Fibroblast of villous mesenchyme (primary cell): ENCODE measurements at places on chromosomes 1 and 21.

- DNase-seq: no peak
Observed at GRCh38 chr1:205980237-205980870, 22.8 kb downstream of the RAB7B start.

- DNase-seq: no peak
Observed at GRCh38 chr1:171901245-171901644, 59.9 kb downstream of the DNM3 start.

DNA sequence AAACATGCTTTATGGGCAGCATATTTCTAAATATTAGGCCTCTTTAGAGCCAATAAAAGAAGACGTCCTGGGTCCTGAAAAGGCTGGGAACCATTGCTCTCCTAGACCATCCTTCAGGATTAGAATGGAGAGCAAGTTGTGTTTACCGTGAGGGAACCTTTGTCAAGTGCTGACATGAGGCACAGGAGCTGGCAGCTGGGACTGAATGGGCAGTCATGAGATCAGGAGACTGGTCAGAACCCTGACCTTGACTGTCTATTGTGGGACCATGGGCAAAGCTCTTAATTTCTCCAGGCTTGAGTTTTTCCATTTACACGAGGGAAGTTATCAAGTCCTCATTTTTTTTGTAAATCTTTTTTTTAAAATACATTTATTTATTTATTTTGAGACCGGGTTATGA is 5.2 kb downstream of the PFKFB2 start:
- DNase-seq: no peak

DNA sequence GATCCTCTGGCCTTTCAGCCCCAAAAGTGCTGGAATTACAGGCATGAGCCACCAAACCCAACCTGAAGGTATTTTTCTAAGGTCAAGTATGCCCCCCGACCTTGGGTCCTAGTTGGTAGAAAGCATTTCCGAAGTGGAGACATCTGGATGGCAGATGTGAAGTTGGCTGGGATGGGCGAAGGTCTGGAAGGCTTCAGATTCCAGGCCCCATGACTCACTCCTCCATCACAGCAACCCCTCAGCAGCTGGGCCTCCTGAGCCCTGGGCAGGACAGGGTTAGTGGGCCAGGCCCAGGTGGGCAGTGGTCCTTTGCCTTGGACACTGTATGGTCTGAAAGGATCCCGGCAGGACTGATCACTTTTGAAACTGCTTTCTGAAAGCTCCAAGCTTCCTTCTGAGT is 23.3 kb downstream of the NAV1 start:
- DNase-seq: peak; percentile 98

GRCh38 chr1:165355977-165356811 is at the start of gene LMX1A:
LMX1A (minus strand) TSS chr1:165356715; CDS start chr1:165355559, 1,156 bp downstream.
- no peak for DNase-seq

DNA sequence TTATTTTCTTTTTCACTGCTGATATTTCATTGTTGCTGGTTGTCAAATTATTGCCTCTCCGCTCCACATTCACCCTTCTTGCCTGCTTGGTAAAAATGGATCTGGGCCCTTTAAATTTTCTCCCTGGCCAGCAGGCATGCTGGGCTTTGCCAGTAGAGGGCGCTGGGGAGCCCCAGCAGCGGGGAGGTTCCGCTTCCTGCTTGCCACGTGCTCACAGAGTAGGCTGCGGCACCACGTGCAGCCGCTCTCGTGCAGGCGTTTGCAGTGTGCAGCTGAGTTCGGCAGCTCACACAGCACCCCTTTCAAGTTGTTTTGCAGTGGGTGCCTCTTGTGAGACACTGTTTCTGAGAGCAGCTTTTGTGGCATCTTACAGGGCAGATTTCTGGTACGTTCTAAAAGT is at the start of gene ACTL8:
ACTL8 (plus strand) TSS at position 214 of the 400 bp plus-strand sequence. CDS start 67,676 bp downstream, outside the sequence.
- DNase-seq: no peak

DNA sequence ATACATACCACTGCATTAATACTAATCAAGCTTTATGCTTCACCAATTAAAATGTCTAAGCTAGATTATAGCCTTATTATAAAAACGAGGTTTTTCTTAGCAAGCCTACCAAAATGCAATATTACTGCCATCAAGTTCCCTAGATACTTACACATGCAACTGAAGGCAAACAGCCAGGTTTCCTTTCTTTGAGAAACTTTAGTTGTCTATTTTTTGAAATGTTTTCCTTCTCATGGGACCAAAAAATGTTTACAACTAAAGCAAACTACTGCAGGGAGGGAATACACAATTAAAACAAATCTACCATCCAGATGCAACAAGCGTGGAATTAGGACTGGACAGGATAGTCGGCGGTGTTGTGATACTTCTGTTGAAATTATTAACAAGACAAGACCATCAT is 1.3 kb downstream of the ZNF644 start:
- DNase-seq: peak; percentile 56

- peak; percentile 74 for DNase-seq
Observed at GRCh38 chr1:214261206-214262123, 19.5 kb upstream of the SMYD2 start.

GRCh38 chr1:218633238-218633988 is 288.3 kb downstream of the TGFB2 start:
- DNase-seq: peak; percentile 82

DNA sequence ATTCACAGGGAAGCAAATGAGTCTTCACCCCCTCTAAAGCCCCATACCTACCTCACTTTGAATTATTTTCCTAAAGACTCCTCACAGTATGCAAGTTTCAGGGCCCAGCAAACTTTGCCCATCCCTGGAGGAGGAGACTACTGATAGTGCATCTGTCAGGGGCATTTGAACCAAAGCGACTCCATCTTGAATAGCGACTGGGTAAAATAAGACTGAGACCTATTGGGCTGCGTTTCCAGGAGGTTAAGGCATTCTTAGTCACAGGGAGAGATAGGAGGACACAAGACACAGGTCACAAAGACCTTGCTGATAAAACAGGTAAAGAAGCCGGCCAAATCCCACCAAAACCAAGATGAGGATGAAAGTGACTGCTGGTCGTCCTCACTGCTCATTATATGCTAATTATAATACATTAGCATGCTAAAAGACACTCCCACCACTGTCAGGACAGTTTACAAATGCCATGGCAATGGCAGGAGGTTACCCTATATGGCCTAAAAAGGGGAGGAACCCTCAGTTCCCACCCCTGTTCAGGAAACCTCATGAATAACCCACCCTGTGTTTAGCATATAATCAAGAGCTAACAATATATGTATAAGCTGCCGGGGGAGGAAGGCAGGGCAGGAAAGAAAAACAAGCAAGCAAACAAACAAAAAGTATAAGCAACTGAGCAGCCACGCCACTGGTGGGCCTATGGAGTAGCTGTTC is 3.3 kb upstream of the PKNOX1 start:
- DNase-seq: no peak

- no peak for DNase-seq
Observed at GRCh38 chr21:32779983-32780382, 8.4 kb upstream of the PAXBP1 start.

DNA sequence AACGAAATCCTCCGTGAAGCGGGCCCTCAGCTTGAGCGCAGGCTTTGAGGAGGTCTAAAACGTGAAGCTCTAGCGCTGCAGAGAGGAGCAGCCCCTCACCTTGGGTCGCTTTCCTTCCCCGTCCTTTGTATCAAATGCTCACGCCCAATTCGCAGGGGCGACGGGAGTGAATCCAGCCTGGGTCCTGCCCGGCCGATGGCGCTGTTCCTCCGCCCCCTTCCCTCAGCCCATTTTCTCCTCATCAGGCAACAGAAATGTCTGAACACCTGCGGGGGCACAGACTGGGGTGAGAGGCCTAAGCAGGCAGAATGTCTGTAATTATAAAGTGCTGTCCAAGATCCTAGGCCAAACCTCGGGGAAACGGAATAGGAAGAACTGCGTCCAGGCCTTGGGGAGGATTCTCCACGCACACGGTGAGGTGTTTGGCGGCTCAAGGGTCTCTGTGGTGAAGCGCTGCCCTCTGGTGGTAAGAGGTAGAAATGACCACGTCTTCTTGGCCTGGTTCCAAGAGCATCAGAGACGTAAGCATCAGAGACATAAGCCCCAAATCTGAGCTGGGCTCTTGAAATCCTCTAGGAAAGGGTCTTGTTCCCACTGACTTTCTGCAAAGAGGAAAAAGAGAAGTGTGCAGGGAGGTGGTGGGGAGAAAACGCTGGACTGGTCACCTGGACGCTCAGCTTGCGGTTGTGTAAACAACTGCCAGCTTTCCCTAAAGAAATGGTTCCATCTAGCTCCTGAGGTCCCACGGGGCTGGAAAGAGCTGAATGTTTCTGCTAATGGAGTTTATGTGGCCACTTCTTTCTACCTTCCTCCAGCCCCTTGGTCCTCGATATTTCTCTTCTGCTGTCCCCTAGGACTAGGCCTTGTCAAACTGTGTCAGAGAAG is 92.1 kb upstream of the CD53 start:
- DNase-seq: peak; percentile 70

DNA sequence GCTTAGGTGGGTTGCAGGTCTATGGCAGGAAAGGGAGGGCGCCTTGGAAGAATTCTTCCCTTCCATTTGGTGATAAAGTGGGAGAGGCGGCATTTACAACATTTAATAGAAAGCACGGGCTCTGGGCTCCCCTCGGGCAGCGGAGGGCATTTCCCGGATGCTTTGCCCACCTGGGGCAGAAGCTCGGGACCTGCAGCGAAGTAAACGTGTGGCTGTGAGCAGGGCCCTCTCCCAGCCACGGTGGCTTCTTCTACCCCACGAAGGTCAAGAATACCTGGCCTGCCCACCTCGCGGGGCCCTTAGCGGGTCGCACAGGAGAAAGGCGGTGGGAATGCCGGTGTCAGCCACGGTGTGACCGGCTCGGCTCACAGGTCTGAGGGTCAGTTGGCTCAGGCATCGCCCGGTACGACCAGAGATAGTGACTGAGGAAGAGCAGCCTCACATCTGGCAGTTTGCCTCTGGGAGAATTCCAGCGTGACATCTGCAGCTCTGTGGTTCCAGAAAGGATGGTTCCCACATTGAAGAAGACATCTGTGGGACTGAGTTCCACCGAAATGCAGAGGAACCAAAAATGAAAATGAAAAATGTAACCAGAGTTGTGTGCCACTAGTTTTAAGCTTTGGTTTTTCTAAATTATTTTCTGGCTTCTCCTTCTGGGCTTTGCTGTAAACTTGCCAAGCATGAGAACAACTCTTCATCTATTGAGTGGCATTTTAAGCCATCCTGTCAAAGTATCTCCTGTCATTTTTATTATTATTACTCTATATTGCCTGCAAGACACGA is 720 bp upstream of the F3 start:
- DNase-seq: peak; percentile 89

- no peak for DNase-seq
Observed at GRCh38 chr1:171883849-171884248, 42.6 kb downstream of the DNM3 start.

DNA sequence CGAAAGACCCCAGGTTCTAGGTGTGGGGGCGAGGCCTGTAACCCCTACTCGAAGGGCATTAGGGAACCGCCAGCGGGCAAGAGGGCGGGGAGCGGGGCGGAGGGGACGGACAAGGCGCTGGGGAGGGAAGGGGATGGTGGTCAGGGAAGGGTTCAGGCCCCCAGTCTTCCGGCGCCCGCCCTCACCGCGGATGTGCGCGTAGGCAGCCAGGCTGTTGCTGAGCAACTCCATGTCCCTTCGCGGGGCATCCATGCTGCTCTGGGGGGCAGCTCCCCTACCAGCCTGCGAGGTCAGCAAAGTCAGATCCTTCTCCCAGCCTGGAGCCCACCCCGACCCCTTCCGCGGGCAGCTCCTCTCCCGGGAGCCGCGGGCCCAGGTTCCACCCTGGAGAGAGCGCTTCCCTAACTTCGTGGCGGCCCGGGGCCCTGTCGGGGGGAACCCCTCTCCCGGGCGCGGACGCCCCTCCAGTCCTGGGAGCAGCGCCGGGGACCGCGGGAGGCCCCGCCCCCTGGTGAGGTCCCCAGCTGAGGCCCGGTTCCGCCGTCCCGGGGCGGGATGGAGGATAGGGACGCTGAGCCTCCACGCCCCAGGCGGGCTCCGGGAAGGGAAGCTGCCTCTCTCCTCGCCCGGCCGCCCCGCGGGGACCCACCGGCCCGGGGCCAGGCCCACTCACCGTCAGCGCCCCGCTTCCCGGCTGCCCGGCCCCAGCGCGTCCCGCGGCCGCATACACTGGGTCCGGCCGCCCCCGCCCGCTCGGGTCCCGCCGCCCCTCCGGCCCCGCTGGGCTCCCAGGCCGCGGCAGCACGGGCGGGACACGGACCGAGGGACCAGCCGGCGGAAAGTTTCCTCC is 434 bp downstream of the EVA1B start:
- DNase-seq: peak; percentile 74

- no peak for DNase-seq
Observed at GRCh38 chr1:71019233-71019969, 28.2 kb downstream of the PTGER3 start.

DNA sequence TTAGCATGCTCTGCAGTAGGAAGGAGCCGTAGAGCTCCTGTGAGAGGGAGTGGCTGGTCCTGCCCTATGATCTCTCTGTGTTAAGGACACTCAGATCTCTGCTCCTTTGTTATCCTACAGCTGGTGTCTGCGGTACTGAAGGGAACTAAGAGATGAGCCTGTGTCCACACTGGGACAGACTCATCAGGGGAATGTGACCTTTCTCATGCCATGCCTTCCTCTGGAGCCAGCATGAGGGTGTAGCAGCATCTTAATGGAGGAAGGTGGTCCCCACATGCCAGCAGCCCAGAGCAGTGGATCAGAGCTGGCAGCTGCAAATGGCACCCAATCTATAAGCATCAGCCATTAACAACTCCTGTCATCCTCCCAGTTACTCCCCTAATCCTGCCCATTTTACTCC is 24.7 kb upstream of the GUCA2B start:
- no peak for DNase-seq

GRCh38 chr1:117970252-117970651 is 40.7 kb downstream of the WDR3 start:
- no peak for DNase-seq

DNA sequence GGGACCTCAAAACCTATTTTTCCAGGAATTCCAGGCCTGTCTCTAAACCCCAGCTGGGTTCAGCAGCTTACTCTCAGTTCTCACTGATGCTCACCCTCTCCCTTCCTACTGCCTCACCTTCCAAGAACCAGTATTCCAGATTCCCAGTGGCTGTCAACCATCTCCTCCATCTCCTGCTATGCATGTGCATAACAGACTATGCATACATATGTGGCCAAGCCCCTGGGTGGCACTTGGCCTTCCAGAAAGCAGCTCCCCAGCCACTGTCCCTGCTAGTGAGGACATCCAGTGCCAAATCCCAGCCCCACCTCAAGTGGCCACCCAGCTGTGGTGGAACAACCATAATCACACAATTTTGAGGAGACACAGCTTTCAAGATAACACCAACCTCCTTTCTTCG is 475.7 kb upstream of the PKN2 start:
- no peak for DNase-seq

- no peak for DNase-seq
Observed at GRCh38 chr1:63152572-63152971, 169.8 kb upstream of the FOXD3 start.

GRCh38 chr1:53256511-53257453 is 18.5 kb upstream of the MAGOH start:
- DNase-seq: no peak

DNA sequence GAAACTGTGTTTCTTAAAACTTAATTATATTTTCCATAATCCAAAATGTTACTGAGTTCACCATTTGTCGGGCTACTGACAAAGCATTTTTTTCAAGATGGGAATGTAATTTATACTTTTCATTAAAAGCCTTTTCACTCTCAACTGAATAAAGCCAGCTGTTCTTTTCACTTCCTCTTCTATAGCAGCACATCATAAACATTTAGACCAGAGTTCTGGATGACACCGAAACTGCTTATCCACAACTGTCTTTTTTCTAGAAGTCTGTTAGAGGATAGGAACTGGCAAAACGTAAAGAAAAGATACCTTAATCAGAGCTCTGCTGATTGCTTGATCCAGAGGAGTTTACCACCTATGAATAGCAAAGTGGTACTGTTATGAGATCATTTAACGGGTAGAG is 594.7 kb downstream of the ADGRL2 start:
- DNase-seq: no peak

- no peak for DNase-seq
Observed at GRCh38 chr1:180504186-180504585, 1.8 kb upstream of the ACBD6 start.
